DMS153 (cell line): ENCODE measurements at places on chromosomes 16 and 17.

- no peak for DNase-seq
Observed at GRCh38 chr16:80100846-80101451, 439.8 kb upstream of the DYNLRB2 start.

- no peak for DNase-seq
Observed at GRCh38 chr17:69084911-69085310, 24.2 kb upstream of the ABCA9 start.

DNA sequence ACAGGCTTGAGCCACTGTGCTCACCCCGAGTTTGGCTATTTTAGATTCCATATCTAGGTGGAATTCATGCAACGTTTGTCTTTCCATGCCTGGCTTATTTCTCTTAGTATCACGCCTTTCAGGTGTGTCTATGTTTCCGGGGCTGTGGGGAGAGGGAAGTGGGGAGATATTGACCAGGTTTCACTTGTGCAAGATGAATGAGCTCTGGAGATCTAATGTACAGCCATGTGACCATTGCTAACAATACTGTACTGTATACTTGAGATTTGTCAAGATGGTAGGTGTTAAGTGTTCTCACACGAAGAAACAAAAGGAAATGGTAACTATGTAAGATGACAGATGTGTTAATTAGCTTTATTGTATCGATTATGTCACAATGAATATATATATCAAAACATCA, 199.6 kb downstream of the SHISA9 start:
- DNase-seq, result no peak

- DNase-seq, result no peak
Observed at GRCh38 chr17:20228410-20228809, 219.3 kb downstream of the SPECC1 start.

DNA sequence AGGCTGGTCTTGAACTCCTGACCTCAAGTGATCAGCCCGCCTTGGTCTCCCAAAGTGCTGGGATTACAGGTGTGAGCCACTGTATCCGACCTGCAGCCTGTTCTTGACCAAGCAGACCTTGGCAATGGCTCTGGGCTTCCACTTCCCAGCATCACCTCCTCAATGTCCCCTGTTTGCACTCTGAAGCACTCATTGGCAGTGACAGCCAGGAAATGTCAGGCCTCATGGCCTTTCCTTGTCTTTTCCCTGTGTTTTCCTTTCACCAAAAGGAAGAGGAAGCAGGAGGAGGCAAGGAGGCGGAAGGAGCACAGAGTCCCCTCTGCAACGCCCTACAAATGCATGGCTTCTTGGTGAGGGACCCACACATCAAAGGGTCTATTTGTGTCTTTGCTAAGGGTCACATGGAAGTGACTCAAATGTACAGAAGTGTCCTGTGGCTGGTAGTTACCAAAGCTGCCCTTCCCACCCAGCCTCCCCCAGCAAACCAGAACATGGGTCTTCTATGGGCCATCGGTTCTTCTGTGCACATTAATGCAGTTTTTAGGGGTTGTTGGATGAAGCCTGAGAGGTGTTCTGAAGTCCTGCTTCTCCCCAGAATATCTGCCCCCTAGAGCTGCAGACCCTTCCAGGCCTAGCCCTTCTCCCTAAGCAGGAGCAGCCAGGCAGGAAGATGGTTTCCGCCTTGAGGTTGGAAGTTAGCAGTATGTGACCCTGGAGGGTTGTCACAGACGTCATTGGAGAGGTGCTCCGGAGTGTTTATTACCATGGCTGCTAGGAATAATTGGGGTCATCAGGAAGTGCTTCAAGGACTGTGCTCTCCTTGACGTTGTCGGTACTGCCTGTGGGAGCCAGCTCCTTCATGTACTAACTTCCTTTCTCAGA, 60.8 kb downstream of the WIPI1 start:
- no peak for DNase-seq

GRCh38 chr17:72774236-72774635, 318.3 kb downstream of the SLC39A11 start:
- no peak for DNase-seq

DNA sequence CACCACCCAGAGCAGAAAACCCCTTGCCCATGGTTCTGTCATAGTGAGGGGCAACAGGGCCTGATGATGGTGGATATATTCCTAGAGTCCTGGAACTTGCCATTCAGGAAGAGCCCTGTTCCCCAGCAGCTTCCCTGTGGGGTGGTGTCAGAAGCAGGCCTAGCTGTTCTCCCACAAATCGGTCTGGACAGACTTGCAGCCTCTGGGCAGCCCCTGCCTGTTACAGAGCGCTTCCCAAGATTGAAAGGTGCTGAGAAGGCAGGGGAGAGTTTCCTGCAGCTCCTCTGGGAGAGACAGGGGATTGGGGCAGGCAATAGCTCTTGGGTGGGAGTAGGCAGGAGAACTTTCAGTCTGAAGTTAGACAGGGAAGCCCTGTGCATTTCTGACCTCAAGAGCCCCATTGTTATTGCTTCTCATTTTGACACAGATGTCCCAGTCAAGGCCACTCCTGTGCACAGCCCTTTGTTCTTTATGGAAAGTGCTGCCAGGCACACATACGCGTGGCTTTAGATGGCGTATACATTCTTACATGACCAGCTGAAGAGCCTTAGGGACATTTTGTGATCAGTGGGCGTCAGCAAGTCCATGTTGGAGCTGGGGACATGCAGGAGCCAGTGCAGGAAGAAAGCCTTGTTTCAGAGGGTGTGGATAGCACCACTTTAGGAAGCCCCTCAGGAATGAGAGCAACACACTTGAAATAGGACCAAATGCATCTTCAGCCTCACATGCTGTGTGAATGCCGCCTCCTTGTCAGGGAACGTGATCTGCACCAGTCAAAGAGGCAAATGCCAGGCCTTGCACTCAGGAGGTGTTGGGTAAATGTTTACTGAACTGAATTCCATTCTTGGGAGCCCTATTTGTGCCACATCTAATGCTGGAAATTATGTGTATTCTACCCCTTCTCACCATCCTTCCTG, 67.5 kb downstream of the GNAO1 start:
- DNase-seq, result no peak

DNA sequence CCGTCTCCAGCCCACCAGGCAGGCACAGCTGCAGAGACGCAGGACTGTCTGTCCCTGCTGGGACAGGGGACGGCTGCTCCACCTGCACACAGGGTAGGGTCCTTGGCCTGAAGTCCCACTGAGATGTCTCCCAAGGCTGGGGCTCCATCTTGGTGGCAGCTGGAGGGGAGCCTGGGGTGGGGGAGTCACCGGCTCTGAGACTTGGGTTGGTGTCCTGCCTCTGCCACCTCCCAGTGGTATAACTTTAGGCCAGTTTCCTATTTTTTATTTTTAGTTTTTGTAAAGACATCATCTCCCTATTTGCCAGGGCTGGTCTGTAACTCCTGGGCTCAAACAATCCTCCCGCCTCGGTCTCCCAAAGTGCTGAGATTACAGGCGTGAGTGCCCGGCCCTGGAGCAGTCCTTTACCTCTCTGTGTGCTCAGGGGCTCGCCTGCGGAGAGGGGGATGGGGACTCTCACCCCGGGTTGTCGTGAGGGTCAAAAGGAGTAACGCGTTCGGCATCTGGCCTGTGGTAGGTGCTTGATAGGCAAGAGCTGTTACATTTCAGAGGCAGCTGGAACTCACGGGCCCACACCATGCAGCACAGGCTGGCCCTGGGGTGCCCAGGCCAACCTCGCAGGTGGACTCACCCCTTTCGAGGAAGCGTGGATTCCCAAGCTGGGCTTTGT, 46.6 kb upstream of the DOC2B start:
- no peak for DNase-seq

- no peak for DNase-seq
Observed at GRCh38 chr16:4093495-4094126, 22.6 kb downstream of the ADCY9 start.

DNA sequence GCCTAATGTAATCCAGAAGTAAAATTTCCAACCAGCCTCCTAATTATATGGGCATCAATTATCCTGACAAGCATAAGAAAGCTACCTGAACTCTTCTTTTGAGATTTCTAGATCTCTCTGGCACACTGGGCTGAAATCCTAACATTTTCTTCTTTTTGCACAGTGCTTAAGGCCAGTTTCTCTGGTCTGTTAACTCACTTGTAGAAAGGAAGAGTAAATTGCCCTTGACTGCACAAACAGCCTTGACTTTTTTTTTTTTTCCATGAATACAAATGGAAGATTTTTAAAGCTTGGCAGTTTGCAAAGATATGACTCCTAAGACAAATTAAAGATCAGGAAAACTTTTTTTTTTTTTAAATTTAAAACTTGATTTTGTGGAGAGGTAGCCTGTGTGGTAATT, 291.2 kb upstream of the MON1B start:
- DNase-seq, result no peak

- peak; percentile 32 for DNase-seq
Observed at GRCh38 chr17:63517825-63518534, 5.2 kb upstream of the KCNH6 start.

GRCh38 chr17:7883781-7884386, 4.7 kb upstream of the CHD3 start:
- no peak for DNase-seq

DNA sequence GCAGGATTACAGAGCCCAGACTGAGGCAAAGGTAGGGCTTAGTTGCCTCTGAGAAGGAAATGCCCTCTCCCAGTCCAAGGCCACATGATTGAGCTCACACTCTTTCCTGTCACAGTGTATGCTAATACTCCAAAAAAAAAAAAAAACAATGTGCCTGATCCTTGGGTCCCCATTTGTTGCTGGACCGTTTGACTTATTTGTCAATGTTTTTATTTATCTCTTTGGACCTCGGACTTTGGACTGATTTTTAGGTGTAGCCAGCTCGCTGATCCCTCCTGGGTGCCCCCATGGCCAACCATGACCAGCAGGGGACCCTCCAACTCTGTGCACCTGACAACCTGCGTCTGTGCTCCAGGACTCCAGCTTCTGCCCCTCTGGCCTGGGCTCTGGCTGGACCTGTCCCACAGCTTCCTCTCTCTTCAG, 622 bp upstream of the CCL16 start:
- no peak for DNase-seq

- DNase-seq, result no peak
Observed at GRCh38 chr16:73154063-73154870, 106.3 kb upstream of the ZFHX3 start.

DNA sequence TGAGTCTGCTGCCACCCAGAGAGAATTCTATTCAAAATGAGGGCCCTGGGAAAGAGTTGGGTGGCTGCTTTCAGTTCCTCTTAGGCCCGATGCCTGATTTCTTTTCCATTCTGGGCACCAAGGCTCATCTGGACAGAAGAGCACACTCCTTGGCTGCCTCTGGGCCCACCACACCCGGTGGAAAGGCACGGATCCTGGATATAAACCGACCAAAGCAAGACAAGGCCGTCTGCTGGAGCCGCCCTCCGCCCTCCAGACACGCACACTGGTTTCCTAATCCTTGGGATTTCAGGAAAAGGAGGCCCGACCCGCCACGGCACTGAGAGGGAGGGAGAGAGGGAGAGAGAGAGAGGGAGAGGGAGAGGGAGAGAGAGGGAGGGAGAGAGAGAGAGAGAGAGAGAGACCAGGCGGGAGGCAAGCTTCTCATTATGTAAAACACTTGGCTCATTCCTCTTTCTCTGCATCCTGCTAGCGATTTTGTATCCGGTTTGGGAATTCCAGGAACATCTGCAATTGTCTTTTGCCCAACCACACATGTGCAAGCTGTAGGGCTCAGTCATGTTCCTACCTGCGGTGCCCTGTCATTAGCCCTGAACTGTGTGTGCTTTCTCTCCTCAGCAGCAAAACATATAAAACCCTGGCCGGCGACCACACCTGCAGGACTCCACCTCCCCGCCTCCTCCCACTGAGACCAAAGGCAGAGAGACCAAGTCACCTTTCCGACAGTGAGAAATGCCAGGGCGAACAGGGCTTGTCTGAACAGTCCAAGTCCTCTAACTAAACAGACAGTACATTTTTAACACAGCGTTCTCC, 347.2 kb downstream of the SOX9 start:
- DNase-seq, result peak; percentile 43

DNA sequence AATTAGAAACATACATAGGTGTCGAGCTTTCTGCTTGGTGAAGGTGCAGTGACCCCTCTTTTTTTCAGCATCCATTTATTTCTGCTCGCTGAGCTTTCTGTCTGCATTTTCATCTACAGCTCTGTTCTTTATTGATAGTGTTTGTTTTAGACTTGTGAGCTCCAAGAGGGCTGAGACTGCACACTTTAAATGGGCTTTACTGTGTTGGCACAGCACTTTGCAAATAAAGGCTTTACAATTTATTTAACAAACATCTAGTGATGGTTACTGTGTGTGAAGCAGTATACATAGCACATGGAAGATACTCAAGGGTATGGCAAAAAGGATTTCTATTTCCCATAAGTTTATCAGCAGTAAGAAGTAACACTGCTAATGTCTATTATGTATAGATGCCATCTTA, 563.7 kb upstream of the HSBP1 start:
- peak; percentile 81 for DNase-seq

DNA sequence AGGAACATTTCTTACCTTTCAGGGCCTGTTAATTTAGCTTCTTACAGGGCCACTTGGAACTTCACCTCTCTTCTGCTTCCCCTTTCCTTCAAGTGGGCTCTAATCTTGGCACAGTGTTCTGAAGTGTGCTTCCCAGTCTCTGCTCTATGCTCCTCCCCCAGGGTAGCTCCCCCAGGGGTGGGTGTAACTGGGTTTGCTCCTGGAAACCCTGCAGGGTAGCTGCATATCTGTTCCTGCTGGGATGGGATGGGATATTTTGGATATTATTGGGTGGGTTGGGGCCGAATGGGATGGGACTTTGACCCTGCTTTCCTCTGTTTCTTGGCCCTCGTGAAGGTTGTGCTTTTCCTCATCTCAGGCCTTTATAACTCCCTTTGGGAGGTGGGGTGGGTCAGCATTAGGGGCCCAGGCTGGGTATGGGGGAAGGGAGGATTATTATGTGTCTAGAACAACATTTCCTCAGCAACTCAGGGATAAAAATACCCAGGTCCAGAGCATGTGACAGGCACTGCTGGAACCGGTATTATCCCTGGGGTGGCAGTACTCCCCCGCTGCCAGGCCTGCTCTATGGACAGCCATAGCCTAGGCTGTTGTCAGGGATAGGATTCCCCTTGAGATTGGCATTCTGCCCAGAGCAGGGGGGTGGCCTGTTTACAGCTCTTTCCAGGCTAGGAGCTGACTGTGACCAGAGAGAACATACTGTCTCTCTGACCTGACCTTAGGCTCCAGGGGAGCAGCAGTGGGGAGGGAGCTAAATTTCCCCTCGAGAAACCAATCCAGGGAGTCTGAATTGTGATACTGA, 5.0 kb downstream of the NFE2L1 start:
- DNase-seq, result peak; percentile 45

GRCh38 chr16:11672206-11673090, 4.2 kb downstream of the SNN start:
- DNase-seq, result peak; percentile 55

GRCh38 chr17:68910251-68910705, 44.9 kb downstream of the ABCA8 start:
- DNase-seq, result no peak

GRCh38 chr16:72125635-72126428, 32.2 kb downstream of the DHX38 start:
- DNase-seq, result peak; percentile 7

DNA sequence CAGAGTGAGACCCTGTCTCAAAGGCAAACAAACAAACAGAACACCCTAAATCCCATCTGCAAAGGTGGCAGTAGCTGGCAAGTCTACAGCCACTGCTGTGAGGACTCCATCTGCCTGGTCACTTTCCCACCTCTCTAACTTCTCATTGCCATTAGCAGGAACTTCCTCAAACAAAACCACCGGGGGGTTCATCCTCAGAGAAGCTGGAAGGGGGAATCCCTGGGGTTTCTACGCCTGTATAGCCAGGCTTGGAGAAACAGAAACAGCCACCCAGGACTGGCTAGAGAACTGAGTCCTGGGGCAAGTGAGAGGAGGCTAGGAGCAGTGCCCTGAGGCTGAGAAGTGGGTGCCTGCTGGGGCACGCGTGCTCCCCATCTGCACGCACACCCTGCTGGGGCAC, 7.3 kb downstream of the RPH3AL start:
- DNase-seq, result no peak

GRCh38 chr17:43750153-43750552, 8.4 kb downstream of the SOST start:
- DNase-seq, result no peak
